ENCODE measurements at places on chromosomes 1 and 21. TPM values are rescaled to one million over a fixed set of nuclear protein-coding genes. Genes with fewer than 3 reads are reported as not detected.

- no peak for DNase-seq
Observed at GRCh38 chr1:65002156-65002507, 35.8 kb upstream of the JAK1 start.

DNA sequence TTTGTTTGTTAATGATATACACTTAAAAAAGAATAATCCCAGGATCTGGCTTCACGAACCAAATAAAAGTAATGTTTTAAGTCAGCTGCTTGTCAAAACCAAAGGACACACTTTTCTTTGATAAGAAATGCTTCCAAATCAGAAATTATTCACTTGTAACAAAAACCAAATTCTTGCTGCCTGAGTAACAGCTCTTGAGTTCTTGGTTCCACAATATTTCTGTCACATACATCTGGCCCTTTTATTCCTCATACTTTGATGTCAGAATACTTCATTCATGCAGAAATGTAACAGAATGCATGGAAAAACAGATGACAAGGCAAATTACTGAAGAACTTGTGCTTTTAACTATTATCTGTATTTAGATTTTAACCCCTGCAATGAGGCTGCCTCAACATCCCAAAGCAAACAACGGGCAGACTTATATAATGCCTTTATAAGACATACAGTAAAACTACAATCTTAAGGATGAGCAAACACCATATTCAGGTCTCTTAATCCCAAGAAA, 1.5 kb downstream of the VAMP4 start:
- no peak for DNase-seq

GRCh38 chr1:116332451-116332850, 40.6 kb upstream of the ATP1A1 start:
- DNase-seq: no peak

DNA sequence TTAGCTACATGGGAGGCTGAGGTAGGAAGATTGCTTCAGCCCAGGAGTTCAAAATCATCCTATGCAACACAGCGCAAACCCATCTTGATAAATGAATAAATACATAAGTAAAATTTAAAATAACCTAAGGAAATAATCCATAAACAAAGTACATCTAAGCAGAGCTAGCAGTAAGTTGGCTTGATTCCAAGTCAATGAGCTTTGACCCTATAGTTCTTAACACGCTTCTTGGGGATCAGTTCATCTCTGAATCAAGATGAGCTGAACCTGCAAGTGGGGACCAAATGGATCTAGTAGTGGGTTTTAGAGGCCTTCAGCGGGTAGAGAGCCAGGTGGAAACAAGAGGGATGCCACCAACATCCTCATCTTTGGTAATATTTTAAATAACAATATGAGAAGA, 31.5 kb upstream of the PHGDH start:
- DNase-seq: no peak

Gene KRTAP19-3
- not detected for total RNA-seq

DNA sequence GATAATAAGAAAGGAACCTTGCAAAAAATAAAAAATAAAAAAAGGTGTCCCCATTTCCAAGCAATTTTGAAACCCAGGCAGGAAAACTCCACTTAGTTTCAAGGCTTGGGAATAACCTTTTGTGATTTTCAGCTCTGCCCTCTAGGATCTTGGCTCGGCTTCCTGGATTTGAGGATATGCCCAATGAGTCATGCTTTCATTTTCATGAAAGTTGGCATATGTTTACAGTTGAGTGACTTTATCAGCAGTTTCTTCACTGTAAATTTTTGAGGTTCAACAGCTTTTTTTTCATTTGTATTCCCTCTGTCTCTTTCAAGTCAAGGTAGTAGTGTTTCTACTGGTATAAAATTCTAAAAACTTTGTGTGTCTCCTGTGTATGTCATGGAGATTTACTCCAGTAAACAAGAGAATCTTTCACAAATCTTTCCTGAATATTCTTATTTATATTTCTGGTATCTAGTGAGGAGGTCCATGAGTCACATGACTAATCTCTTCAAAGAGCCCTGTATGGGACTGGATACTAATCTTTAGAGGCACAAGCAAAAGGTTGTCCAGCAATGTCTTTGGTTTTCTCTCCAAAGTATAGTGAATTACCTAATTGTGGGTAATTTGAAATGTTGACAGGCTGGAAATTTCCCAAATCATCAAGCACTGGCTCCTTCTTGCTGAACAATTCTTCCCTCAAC, 335.3 kb downstream of the BRINP2 start:
- no peak for DNase-seq

Gene TPRG1L
- total RNA-seq: 53.6 TPM

Gene ZNF697
- 9.4 TPM for total RNA-seq

DNA sequence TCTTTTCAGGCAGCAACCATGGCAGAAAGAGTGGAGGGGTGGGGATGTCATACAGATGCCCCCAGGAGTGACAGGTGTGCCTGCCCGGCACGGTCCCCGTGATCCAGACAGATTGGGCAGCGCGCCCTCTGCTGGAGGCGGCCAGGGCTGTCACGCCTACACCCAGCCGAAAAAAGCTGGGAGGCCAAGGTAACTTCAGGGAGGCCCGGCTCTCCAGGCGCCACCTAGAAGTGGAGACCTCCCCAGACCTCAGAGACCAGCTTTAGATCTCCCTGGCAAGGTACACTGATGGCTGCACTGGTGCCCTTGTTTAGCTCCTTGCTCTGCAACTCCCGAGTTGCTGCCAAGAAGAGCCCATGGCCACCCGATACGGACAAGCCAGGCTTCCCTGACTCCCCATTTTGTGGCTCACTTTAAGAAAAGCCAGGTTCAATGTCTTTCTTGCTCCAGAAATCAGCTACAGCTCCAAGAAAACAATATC, 6.6 kb downstream of the GOLT1A start:
- DNase-seq: no peak

DNA sequence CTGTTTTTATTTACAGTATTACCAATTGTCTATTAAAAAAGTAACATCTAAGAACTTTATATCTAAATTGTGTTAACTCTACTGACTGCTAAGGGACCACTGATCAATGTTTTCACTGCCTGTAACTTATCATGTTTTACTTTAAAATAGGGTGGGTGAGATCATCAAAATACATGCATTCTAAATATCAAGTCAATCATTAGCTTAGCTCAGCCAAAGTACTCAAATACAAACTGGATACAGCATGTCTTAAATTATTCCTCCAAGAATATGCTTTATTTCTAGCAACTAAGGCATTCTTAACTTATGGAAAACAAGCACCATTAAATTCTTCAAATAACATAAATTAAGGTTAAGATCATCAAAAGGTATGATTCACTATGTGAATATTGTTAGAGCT, 638.7 kb upstream of the RGS18 start:
- DNase-seq: no peak

DNA sequence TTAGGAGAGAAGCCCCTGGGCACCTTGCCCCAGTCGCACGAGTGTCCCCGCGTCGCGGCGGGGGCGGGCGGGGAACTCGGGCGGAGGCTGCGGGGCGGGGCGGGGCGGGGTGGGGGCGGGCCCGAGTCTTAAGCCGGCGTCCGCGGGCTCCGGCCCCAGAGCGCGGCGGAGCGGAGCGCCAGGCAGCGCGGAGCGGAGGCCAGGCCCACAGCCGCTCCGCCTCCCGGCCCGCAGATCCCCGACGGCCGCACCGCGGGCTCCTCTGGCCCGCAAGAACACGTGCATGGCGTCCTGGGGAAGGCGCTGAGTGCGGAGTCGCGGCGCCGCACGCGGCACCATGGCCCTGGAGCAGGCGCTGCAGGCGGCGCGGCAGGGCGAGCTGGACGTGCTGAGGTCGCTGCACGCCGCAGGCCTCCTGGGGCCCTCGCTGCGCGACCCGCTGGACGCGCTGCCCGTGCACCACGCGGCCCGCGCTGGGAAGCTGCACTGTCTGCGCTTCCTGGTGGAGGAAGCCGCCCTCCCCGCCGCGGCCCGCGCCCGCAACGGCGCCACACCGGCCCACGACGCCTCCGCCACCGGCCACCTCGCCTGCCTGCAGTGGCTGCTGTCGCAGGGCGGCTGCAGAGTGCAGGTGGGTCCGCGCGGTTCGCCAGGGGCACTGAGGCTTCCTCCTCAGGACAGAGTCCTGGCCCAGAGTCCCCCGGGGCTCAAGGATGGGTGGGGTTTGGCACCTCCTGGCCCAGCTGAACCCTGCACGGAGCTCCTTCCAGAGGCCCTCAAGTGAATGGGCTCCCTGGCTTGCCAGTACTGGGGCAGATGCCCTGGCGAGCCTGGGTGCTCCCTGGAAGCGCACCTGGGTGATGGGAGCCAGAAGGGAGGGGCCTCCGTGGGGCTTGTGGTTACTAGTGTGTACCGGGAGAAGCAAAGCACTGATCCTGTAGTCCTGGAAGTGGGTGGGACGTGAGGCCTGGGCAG, at the start of gene ESPN:
Gene ESPN (plus strand): TSS at position 158 of the 975 bp plus-strand sequence. CDS start 180 bp downstream, at position 338.
- peak; percentile 79 for DNase-seq

GRCh38 chr1:226281058-226281457, 27.9 kb downstream of the LIN9 start:
- no peak for DNase-seq

DNA sequence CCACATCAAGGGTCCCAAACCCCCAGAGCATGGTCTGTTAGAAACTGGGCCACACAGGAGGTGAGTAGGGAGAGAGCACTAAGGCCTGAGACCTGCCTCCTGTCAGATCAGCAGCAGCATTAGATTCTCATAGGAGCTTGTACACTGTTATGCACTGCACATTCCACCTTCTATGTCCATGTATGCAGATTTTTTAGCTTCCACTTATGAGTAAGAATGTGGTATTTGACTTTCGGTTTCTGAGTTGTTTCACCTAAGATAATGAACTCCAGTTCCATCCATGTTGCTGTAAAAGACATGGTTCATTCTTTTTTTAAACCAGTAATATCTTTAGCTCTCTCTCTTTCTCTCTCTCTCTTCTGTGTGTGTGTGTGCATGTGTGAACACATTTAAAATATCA, 663 bp upstream of the GBP6 start:
- no peak for DNase-seq

GRCh38 chr1:219173758-219174459, at the start of gene LYPLAL1:
Gene LYPLAL1 (plus strand): TSS chr1:219173878. CDS start chr1:219173891, 13 bp downstream.
- peak; percentile 95 for DNase-seq
